ENCODE measurements at places on chromosomes 12 and 14.
A peak's percentile ranks its signal among the peaks of the same experiment; 100 is the strongest.

GRCh38 chr14:22699801-22700564 is 55.8 kb upstream of the OR6J1 start:
- DNase-seq, result no peak

- no peak for DNase-seq
These were observed 82.2 kb downstream of the MIA2 start for GRCh38 chr14:39315859-39316444.

DNA sequence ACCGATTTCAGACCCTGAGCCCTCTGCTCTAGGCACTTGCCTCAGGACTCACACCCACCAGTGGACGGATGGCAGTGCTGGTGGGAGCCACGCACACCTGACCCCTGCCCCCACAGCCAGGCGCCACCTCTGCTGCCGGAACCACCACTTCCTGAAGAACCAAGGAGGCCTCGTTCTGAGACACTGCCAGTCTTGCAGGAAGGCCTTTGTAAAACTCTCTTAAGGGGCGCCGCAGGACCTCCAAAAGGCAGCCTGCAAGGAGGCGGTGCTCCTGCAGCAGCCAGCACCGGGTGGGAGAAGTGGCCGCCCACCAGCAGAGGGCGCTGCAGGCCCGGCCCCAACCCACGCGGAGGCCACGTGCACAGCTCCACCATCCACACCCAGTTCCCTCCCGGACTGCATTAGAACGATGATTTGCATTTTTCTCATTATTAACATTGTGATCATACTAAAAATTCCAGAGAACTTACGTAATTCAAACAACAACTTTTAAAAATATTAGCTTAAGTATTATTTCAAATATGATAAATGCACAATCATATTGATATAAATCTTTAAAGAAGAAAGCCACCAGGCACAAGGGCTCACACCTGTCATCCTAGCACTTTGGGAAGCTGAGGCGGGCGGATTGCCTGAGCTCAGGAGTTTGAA is 12.8 kb downstream of the STX2 start:
- DNase-seq, result no peak

GRCh38 chr12:56079723-56080555 is at the start of gene ERBB3:
TSS of gene ERBB3 (plus strand) at chr12:56080165. CDS start at chr12:56080301, 136 bp downstream.
- DNase-seq, result peak; percentile 65

GRCh38 chr12:27800819-27801218 is 20.8 kb upstream of the MANSC4 start:
- no peak for DNase-seq

- no peak for DNase-seq
These were observed 848.0 kb downstream of the DIO2 start for GRCh38 chr14:79363291-79363690.

GRCh38 chr14:46215801-46216200 is 435.8 kb downstream of the RPL10L start:
- DNase-seq, result no peak

DNA sequence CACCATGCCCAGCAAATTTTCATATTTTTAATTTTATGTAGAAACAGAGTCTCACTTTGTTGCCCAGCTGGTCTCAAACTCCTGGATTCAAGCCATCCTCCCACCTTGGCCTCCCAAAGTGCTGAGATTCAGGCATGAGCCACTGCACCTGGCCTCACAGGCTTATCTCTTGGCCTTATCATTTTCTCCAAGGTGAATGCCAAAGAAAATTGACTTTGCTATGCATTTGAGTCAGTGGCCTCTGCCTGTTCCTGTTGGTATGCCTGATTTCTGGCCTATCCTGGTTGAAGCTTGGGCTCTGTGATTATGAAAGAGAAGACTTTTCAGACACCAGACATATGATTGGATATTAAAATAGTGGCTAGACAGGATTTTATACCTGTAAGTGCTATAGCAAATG is 34.2 kb downstream of the MANSC1 start:
- DNase-seq, result no peak

DNA sequence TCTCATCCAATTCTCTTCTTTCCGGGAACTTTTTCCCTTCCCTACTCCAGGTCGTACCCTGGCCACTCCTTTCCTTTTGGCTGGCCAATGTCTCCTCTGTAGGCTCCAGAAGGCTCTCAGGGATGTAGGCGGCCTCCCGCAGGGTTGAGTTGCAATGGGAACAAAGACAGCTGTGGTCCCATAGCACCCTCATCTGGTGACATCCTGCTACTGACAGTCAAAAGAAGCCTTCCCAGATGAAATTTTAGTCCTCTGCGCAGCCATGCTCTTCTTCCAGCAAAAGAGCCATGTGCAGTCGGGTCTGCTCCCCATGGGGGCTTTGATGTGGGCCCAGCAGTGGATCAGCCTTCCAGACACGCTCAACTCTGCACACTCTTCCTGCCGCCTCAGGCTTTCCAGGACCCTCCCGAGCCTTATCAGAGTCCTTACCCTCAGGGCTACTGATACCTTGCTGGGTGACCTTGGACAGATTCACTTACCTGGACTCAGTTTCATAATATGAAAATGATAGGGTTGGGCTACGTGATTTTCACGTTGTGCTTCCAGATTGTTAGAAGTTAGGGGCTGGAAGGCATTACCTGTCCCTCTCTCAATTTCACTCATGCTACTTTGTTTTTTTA is 5.5 kb upstream of the CELA1 start:
- peak; percentile 19 for DNase-seq

All from caudate nucleus (tissue), 63 donors.